ENCODE measurements at places on chromosomes 5 and 9. TPM values are rescaled to one million over a fixed set of nuclear protein-coding genes. Genes with fewer than 3 reads are reported as not detected.

GRCh38 chr9:7089406-7090193 is 331.8 kb downstream of the KDM4C start:
- DNase-seq: no peak

DNA sequence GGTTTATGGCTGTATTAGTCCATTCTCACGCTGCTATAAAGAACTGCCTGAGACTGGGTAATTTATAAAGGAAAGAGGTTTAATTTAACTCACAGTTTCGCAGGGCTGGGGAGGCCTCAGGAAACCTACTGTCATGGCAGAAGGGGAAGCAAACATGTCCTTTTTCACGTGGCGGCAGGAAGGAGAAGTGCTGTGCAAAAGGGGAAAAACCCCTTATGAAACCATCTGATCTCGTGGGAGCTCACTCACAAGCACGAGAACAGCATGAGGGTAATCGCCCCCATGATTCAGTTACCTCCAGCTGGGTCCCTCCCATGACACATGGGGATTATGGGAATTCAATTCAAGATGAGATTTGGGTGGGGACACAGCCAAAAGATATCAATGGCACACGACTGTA is 13.9 kb downstream of the LRRC70 start:
- DNase-seq: no peak

DNA sequence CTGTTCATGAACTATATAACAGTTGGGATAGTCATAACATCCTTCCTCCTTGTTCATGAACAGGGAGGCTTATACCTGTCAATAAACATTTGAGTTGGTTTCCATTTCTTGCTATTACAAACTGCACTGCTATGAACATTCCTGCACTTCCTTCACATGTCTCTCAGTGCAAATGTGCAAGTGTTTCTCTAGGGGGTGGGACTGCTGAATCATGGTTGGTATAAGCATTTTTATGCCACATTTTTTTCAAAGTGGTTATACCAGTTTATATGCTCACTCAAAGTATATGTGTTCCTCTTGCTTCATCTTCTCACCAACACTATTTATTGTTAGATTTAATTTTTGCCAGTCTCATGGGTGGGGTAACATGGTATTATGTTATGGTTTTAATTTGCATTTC is 25.8 kb upstream of the TPD52L3 start:
- DNase-seq: no peak

- peak; percentile 84 for DNase-seq
Observed at GRCh38 chr9:91714020-91714806, 235.8 kb downstream of the ROR2 start.

GRCh38 chr9:128786681-128787601 is at the start of gene TBC1D13:
TSS of gene TBC1D13 (plus strand) at chr9:128787253. CDS start at chr9:128787354, 101 bp downstream.
- DNase-seq: peak; percentile 94

DNA sequence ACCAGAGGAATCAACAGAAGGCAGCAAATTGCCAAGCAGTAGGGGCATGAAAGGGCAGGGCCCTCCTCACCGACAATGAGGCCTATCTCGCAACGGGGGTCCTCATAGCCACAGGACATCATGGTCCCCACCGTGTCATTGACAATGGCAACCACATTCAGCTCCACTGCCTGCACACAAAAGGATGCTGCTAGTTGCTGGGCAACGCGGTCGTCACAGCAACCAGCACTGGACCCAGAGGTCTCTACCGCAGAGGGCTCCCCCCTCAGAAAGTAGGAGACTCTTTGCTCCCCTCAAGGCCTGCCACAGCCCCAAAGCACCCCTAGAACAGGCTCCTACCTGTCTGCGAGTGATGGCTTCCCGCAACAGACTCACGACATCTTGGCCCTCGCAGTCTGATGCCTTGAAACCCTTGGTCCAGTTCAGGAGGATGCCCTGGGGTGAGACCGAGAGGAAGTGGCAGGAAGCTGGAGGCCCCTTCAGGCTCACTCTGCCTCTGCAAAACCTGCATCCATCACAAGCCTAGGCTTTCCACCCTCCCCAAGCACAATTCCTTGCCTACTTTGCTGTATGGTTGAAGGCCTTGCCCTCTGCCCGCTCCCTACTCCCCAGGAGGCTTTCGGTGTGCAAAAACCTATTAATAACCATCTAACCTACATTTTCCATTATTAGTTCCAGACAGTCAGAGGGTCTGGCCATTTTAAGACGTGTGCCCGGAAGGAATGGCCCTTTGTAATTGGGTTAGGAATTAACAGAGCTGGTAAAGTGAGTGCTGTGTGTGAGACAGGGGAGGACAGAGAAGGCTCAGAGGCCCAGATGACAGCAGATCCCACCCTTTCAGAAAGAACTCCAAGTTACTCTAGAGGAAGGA is 15.2 kb downstream of the HK3 start:
- no peak for DNase-seq

DNA sequence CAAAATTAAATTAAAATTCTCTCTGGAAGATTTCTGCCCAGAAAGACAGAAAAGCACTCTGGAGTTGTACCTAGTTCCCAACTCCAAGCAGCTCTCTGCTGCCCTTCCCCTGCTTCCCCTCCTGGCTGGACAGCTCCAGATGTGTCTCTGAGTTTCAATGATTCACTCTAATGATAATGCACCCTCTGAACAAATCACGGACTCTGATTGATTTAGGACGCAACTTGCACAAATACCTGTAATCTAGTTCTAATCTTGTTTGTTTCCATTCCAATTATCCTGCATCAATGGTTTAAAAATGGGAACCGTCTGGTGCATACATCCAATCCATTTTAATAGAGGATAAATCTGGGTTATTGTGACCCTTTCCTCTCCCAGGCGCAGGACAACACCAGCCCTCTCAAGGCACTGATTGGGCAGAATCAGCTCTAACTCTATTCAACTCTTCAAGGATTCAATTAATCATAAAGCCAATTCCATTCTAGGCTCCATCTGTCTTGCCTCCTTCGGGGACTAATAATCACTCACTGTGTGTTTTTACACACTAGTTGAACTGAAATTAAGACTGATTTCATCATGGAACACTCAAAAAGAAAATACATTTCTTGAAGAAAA is 111.2 kb upstream of the LRRTM2 start:
- DNase-seq: no peak

- DNase-seq: no peak
Observed at GRCh38 chr5:10315824-10316509, 8.3 kb upstream of the CMBL start.

DNA sequence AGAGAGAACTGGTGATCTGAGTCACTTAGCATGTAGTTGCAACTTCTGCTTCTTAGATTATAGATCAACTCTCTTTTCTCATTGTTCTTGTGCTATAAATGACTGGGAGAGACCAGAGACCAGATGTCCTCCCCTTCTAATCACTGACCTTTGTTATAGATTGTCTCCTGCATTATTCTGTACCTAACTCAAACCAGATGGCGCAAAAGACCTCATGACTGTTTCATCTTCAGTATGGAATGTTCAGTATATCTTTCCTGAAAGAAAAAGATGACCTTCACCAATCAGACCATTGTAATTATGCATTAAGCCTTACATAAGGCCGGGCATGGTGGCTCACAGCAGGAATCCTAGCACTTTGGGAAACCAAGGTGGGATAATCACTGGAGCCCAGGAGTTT is 30.5 kb upstream of the ADAM19 start:
- DNase-seq: no peak

DNA sequence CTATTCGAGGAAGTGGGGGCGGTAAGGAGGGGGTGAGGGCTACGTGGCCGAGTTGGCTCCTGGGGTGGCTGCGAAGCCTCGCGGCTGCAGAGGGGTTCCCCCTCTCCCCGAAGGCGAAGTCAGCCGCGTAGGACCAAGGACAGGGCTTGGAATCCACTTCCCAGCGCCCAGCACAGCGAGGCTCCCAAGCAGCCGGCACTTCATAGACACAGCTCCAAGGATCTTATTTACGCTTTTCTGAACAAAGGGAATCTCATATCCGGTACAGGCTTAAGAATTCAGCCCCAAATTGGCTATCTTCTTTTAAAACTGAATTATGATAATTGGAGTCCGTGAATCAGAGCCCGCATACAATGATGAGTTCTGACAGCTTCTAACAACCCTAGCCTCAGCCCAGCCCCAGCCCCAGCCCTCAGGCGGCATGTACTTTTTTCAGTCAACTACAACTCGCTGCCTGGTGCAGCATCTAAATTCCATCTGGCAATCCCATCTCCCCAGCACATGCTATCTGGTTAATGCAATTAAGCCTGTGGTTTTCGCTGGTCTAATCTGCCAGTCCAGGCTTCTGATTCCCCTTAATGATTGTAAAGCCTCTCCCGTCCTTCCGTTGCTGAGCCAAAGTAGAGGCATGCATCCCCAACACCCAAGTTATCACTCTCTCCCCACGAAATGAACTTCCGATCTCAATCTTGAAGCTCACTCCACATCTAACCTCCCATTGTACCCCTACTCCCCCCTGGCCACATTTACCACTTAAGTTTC is 1.0 kb downstream of the ELAVL2 start:
- peak; percentile 71 for DNase-seq

GRCh38 chr9:134730761-134731496 is 89.3 kb downstream of the COL5A1 start:
- DNase-seq: no peak

- no peak for DNase-seq
Observed at GRCh38 chr5:158861366-158861765, 238.3 kb downstream of the EBF1 start.

DNA sequence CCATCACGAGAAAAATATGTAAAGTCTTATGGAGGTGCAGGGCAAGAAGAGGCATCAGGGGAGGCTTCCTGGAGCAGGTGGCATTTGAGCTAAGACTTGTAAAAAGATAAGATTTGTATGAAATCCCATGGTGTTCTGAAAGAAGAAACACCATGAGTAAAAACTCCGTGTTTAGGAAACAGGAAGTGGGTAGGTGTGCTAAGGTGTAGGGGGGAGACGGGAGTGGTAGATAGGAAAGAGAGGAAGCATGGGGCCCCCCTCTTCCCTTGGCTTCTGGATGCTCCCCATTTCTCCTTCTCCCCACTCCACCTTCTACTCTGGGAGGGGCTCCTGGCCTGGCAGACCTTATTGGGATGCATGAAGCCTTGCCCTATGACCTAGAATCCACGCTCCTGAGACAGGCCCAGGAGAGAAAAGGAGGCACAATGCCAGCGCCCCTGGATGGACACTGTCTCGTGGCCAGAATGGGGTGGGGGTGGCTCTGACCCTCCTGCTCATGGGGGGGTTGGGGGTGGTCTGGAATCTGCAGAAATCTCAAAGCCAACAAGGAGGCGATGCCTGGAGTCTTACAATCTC is 103.6 kb downstream of the GTF3C4 start:
- DNase-seq: no peak

- no peak for DNase-seq
Observed at GRCh38 chr5:176847726-176848290, 37.4 kb downstream of the UNC5A start.

GRCh38 chr5:32949286-32949970 is 238.3 kb downstream of the NPR3 start:
- no peak for DNase-seq

GRCh38 chr5:76256116-76256889 is 146.8 kb upstream of the IQGAP2 start:
- DNase-seq: no peak

- DNase-seq: peak; percentile 86
Observed at GRCh38 chr5:140114341-140115185, 654 bp downstream of the PURA start.

DNA sequence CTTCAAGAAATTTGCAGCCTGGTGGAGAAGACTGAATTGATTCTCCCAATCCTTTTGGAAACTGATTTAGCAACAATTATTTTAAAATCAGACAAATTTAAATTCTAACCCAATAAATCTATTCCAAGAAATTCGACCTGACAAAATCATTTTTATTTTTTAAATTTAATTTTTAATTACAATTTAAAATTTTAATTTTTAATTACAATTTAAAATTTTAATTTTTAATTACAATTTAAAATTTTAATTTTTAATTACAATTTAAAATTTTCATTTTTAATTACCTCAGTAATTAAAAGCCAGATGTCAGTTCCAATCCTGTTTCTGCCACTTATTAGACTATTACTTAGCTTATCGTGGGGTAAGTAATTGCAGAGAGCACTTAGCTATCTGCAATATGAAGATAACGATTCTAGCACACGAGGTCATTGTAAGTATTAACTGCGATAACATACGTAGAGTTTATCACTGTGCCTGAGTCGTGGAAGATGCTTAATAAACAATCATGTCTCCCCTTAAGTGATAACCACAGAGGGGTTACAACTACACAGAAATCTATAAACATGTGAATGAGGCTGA is 346.4 kb upstream of the SLC24A2 start:
- no peak for DNase-seq

- DNase-seq: no peak
Observed at GRCh38 chr5:37966291-37966690, 126.5 kb upstream of the GDNF start.

DNA sequence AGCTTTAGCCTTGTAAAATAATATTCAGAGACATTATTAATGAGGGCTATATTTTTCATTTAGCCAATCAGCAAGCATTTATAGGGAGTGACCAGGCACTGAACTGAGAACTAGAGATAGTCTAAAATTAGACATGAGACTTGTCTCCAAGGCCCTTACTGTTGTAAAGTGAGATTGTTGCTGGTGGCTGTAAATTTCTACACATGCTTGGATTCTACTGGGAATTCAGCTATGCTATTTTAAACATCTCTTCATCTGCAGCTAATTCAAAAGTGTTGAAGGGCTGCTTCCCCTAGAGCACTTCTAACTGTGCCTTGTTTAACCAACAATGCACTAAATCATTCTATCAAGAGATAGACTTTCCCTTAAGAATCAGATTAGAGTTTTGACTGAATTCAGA is 67.4 kb downstream of the CHSY3 start:
- no peak for DNase-seq

Gene IFNE
- total RNA-seq: not detected

Gene PCSK5
- 6.2 TPM for total RNA-seq

Gene SNX18
- 24.2 TPM for total RNA-seq

Gene LHX3
- not detected for total RNA-seq

Gene SLCO4C1
- total RNA-seq: 0.19 TPM

Gene EXOSC2
- total RNA-seq: 12.7 TPM

Gene TPPP
- total RNA-seq: 7.3 TPM

Gene GFM2
- 45.2 TPM for total RNA-seq

Gene CD274
- total RNA-seq: 17.9 TPM

Gene PLAC8L1
- total RNA-seq: not detected

Gene GPR151
- total RNA-seq: not detected

Gene PTRH1
- total RNA-seq: 13.4 TPM

Gene PARP8
- total RNA-seq: 5.5 TPM

Gene TLX3
- total RNA-seq: not detected

All from cardiac septum (tissue), 1 donor.